Stimulated activated CD8-positive, alpha-beta memory T cell treated with anti-CD3 and anti-CD28 coated beads, Interleukin-2, amount 100 ng/mL, for 1 hour (primary cell): ENCODE measurements at places on chromosomes 2 and 18.

DNA sequence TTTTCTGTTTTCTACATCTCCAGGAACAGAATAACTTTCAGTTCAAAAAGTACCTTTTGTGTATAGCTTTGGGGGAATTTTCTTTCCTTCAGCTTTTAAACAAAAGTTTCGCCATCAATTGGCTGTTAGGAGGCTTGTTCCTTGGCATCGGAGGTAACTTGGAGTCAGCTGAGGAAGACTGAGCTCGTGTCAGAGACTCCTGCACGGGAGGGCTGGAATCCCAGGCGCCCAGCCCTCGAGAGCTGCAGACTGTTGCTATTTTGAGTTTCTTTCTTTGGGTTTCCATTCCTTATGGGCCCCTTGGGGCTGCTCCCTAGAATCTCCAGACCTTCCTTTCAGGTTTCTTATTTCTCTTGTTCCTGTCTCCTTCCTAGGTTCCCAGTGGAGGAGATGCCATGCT lies 8.1 kb downstream of the EMILIN2 start:
- DNase-seq, result no peak

DNA sequence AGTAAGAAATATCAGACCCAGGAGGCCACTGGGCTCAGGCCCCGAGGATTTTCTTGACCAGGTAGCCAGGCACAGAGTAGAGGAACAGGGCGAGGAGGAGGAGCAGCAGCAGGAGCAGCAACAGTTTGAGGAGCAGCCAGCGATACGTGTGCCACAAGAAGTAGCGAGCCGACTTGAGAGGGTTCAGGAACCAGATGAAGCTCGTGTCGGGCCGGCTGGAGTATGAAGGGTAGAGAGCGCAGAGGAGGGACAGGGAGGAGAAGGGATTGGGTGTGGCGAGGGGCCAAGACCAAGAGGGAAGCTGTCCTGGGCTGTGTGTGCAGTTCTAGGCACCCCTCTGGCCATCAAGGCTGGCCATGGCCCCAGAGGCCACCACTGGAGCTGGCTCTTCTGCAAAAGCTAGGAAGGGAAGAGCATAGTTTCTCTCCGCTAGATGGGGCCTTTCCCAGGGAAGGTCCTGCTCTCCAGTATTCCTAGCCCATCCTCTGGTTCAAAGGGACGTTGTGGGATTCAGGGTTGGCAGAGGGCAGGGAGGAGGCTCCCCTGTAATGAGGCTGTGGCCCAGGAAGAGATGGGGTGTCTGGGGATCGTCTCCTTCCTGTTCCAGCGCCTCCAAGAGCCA lies 17.8 kb downstream of the OTOF start:
- DNase-seq, result no peak

GRCh38 chr2:95389245-95390119 lies 13.0 kb upstream of the FAHD2A start:
- DNase-seq, result no peak

GRCh38 chr2:78553866-78554647 lies 471.4 kb upstream of the REG3G start:
- no peak for DNase-seq

DNA sequence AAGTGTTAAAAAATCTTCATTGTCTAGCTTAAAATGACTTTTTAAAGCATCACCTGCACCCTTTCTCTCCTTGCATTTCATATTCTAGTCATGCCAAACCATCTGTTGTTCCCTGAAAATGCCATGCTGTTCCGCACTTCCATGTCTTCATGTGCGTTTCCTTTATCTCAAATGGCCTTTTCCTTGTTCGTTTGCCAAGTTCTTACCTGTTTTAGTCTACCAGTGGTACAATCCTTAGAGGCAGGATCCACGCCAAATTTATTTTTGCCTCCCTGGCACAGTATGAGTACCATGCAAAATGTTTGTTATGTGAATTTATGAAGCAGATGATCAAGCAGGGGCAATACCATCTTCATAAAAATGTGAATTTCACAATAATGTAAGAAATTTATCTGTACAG lies 37.0 kb downstream of the TMEFF2 start:
- DNase-seq, result no peak

DNA sequence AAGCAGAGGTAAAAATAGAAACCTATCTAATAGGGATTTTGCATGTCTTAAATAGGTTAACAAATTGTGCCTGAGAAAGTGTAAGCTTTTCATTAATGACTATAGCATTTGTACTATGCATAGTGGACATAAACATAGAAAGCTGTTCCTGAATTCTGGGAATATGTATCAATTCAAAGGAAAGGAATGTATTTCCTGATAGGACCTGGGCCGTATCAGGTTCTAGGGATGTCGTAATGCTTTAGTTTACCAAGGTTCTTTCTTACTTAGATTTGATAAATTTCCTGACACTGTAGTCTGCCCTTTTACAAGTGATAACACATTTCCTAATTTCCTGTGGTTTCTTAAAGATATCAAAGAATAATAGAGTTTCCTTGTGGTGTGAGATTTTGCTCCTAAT lies 191.3 kb downstream of the CDH7 start:
- no peak for DNase-seq
